ENCODE measurements at places on chromosomes 2 and 18. TPM values are rescaled to one million over a fixed set of nuclear protein-coding genes. Genes with fewer than 3 reads are reported as not detected.

DUSP19 gene
- 0.50 TPM for total RNA-seq

AQP12B gene
- not detected for total RNA-seq

GAREM1 gene
- 0.14 TPM for total RNA-seq

CENPA gene
- total RNA-seq: 1.1 TPM

ZNF396 gene
- total RNA-seq: 0.25 TPM

TNS1 gene
- total RNA-seq: 0.34 TPM

MYL1 gene
- not detected for total RNA-seq

LIMS4 gene
- not detected for total RNA-seq

METAP1D gene
- total RNA-seq: 7.2 TPM

ACMSD gene
- not detected for total RNA-seq

KCNJ3 gene
- not detected for total RNA-seq

PIEZO2 gene
- not detected for total RNA-seq

TWIST2 gene
- total RNA-seq: not detected

TMEM37 gene
- total RNA-seq: not detected

STAT1 gene
- 56.6 TPM for total RNA-seq

HOXD12 gene
- total RNA-seq: not detected

PFN4 gene
- total RNA-seq: not detected

FBXO15 gene
- total RNA-seq: 1.0 TPM

FBLN7 gene
- 27.2 TPM for total RNA-seq

CHRNG gene
- total RNA-seq: not detected

AP1S3 gene
- 0.50 TPM for total RNA-seq

LHCGR gene
- total RNA-seq: not detected

ZNF519 gene
- 10.4 TPM for total RNA-seq

AGXT gene
- not detected for total RNA-seq

CCL20 gene
- total RNA-seq: 2.2 TPM

CNTNAP5 gene
- total RNA-seq: not detected

CCDC102B gene
- 2.6 TPM for total RNA-seq

TSPYL6 gene
- not detected for total RNA-seq

CHRND gene
- not detected for total RNA-seq

USP14 gene
- total RNA-seq: 56.2 TPM

CRYGC gene
- not detected for total RNA-seq

HES6 gene
- total RNA-seq: 1.5 TPM
